Stimulated activated CD4-positive, alpha-beta T cell treated with anti-CD3 and anti-CD28 coated beads, Interleukin-4, amount 100 ng/mL, for 4 hours (primary cell): ENCODE measurements at places on chromosomes 5 and 9.

GRCh38 chr9:127937056-127937387 is 632 bp downstream of the DPM2 start:
- DNase-seq = no peak

DNA sequence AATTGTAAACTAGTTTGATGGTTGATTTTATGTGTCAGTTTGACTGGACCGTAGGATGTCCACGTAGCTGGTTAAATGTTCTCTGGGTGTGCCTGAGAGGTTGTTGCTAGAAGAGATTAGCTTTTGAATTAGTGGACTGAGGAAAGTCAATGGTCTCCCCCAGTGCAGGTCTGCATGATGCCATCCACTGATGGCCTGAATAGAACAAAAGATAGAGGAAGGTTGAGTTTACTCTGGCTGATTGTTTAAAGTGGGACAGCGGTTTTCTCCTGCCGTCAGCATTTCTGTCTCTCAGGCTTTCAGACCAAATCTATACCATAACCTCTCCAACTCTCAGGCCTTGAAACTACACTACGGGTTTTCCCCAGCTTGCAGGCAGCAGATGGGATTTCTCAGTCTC is 899.2 kb upstream of the WWC1 start:
- no peak for DNase-seq

GRCh38 chr9:36937951-36938350 is 96.1 kb downstream of the PAX5 start:
- no peak for DNase-seq

DNA sequence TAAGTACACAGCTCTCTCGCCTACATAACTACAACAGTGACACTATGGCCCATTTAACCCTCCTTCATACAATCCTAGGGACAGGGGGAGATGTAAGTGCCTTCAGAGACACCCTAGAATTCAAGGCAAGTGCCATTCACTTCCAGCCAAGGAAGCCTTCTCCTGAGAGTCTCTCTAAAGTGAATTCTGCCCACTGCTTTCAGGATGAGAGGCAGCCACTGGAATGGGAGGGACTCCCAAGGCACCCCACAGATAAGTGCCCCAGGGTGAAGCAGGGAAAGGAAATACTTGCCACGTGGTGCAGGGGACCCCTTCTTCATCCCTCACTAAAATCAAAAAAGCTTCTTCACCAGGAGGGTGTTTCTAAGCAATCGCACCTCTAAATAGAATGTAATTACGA is 283.7 kb downstream of the ZNF608 start:
- no peak for DNase-seq

DNA sequence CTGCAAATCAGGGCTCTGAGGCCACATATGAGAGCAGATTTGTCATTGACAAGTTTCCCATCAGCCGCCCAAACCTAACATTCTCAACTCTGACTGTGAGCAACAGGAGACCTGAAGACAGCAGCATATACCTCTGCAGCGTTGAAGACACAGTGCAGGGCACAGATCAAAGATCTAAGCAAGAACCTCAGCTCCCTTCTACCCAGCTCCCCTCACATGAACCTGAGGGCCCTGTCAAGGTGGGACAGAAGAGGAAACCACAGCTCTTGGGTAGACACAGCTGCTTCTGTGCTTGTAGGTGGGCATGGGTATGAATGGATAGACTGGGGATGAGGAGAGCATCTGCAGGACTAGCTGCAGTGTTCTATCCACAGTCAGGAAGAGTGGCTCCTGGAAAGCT is 8.7 kb upstream of the PRSS3 start:
- no peak for DNase-seq

- DNase-seq = no peak
Measured at GRCh38 chr9:6052293-6052919, 37.0 kb upstream of the RANBP6 start.

DNA sequence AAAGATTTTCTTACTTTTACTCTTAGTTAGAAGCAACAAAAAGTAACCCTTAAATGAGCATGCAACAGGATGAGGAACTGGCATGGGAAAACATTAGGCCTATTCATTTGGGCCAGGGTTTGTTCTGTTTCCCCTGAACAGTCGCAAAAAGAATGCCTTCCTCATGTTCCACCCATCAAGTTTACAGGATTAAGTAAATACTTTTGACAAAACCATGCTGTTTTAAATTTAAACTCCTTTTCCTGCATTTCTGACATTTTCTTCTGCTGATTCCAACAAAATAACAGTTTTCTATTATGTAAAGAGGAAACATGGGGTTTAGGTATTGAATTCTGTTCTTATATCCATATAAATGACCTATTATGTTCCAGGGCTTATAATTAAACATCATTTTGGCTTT is 236.6 kb upstream of the ACTBL2 start:
- DNase-seq = no peak

DNA sequence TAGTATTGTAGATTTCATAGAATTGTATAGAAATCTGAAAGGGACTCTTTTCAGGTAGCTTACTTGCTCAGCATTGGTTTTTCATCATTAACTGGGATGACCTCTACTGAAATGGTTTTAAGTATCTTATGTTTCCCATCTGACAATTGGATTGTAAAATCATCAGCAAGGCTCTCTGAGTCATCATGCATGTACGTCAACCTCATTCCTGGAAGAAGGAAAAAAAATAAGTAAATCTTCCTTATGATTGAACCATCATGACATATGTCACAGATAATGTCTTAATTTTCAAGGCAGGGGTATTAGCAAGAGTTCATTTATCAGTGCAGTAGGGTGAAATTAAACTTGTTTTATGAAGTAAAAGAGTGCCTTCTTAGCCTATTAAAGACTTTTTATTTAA is 74.9 kb upstream of the CER1 start:
- no peak for DNase-seq

DNA sequence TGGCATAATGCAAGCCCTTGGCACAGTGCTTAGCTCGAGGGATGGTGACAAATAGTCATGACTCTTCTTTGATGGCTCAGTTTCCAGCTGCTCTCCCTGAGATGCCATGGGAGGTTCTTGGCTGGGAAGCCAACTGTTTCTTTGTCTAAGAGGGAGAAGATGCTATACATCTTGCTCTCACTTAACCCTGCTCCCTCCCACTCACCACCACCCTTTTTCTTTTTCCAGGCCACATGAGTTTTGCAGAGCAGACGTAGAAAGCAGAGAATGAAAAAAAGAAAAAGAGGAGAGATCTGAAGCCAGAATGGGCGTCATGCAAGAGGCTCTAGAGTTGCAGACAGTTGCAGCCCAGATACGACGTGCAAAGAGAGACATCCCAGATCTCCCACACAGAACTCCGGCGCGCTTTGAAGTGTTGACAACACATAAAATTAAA is 160.5 kb downstream of the FGF18 start:
- no peak for DNase-seq

GRCh38 chr5:106127985-106128384 is 1542.8 kb downstream of the EFNA5 start:
- DNase-seq = no peak

DNA sequence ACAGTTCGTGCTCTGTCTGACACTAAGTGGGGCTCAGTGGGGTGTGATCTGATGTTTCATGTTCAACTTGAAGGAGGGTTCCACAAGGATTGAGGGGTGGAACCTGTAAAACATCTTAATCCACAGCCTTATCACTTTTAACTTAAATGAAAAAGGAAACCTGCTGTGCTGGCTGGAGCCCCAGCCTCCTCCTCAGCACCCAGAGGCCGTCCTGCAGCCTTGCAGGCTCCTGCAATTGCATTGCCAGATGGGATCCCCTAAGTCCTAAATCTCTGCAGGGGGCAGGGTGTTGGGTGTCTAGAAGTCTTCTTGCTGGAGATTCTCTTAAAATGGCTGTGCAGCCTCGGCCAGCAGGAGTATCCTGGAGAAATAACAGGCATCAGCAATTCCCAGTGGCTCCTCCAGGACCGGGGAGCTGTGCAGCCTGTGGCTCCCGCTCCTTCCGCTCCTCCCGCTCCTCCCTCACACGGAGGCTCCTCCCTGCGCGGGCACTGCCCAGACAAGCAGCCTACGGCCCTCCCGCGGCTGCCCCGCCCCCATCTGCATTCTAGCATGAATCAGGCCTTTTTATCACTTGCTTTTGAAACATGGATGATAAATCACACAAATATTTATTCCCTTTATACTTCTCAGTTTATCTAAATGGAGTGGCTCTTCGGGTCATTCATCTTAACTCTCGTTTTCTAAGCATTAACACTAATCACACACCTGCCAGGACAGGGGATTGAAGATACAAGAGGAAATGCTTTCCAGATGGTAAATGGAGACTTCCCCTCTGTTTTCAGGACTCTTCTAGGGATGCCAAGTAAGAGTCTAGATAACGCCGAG is 131.0 kb downstream of the ADAMTS16 start:
- no peak for DNase-seq

- no peak for DNase-seq
Measured at GRCh38 chr5:50763351-50763750, 96.9 kb downstream of the PARP8 start.

DNA sequence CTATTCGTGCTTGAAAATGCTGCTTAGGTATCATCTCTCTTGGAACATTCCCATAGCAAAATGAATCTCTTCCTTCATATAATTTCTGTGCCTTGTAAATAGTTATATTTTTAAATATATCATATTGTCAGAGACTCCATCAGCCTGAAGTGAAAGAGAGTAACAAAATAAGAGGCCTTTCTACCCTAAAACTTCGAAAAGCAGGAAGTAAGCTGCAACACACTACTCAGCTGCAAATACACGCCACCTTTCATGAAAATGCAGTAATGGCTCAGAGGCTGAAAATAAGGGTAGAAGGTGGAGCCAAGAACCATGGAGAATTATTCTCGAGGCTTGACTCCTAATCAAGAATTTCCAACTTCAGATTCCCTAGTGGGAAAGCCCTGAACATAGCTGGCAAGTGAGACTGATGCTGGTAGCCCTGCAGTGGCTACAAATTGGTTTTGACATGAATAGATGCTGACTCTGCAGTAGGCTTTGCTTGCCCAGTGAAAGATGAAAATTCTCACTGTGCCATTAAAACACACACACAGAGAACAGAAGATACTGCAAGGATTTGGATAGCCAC is 30.2 kb upstream of the PTGER4 start:
- no peak for DNase-seq

- no peak for DNase-seq
Measured at GRCh38 chr5:177025101-177025601, 2.7 kb downstream of the ZNF346 start.

DNA sequence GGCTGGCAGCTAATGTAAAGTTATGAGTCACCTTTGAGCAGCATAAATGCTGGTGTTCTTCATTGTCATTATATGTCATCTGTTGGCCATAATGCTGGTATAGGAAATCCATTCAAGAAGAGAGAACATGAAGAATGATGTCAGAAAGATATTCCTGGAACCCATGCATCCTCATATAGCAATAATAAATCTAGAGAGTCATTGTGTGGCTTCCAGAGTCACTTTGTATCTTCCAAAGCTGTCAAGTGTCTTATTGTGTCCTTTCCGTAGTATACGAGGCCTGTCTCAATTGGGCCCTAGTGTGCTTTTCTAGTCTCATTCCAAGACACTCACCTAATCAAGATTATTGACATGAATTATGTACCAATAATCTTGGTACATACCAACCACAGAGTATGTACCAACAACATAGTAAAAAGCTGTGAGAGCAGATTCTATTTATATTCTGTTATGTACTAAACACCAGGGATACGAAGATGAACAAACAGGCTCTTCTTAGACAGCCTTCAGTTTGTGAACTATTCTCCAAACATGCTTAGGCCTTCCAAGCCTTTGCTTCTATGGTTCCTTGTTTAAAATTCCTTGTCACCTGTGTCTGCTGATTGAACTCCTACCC is 110.1 kb downstream of the ERCC6L2 start:
- no peak for DNase-seq

GRCh38 chr5:9466697-9467096 is 79.2 kb downstream of the SEMA5A start:
- no peak for DNase-seq

DNA sequence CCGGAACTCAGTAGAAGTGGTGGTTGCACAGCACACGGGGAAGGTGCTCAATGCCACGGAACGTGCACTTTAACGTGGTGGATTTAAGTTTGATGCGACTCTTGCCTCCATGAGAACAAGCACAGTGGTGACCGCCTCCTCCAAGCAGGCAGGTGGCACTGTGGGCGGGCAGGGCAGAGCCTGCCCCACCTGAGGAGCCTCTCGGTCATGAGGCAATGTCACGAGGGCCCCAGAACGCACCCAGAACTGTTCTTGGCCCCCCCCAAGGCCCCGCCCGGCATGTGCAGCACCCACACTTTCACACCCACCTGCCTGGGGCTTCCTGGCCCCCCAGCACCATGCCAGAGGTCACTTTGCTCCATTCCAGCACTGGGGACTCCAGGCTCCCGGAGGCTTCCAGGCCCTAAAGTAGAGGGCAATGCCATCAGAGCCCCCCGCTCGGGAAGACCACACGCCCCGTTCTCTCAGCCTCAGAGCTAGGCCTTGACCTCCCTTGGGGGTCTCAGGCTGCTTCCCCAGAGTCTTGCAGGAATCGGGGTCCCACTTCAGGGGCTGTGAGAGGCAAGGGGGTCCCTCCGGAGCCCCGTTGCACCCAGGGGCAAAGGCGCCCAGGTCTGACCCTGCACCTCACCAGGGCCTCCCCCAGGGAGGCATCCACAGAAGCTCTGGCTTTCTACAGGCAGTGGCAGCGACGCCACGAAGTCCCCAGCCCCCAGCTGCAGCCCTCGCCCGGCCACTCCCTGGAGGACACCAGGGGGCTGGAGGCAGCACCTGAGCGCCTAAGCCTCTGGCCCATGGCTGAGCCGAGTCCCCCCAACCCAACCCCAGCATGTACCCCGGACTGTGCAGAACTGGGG is 14.0 kb downstream of the CCDC187 start:
- DNase-seq = no peak

GRCh38 chr5:134097211-134097749 is 17.2 kb upstream of the TCF7 start:
- DNase-seq = no peak

GRCh38 chr9:9257999-9258498 is 1354.8 kb downstream of the PTPRD start:
- no peak for DNase-seq

- DNase-seq = no peak
Measured at GRCh38 chr9:113955076-113955752, 79.1 kb downstream of the ZNF618 start.

GRCh38 chr5:1545805-1546355 is 22.1 kb upstream of the LPCAT1 start:
- no peak for DNase-seq

- DNase-seq = no peak
Measured at GRCh38 chr5:40383749-40384651, 295.7 kb upstream of the PTGER4 start.

- DNase-seq = no peak
Measured at GRCh38 chr5:99543841-99544240, 615.0 kb upstream of the CHD1 start.

GRCh38 chr9:20552874-20553557 is 69.3 kb downstream of the MLLT3 start:
- no peak for DNase-seq

- DNase-seq = no peak
Measured at GRCh38 chr5:111973961-111974360, 217.0 kb upstream of the NREP start.

- DNase-seq = no peak
Measured at GRCh38 chr9:93963969-93964368, 8.8 kb upstream of the BARX1 start.

- no peak for DNase-seq
Measured at GRCh38 chr5:135276151-135276550, 122.9 kb downstream of the MACROH2A1 start.

GRCh38 chr9:80351612-80352011 is 779.8 kb downstream of the TLE4 start:
- DNase-seq = no peak

- no peak for DNase-seq
Measured at GRCh38 chr9:125527471-125528002, 179.5 kb downstream of the MAPKAP1 start.
